ENCODE measurements at places on chromosomes 2 and 18.

GRCh38 chr2:72603481-72603880, 222.4 kb downstream of the EXOC6B start:
- DNase-seq, result no peak

- DNase-seq, result no peak
Measured at GRCh38 chr18:76687304-76687962, 134.9 kb upstream of the ZNF236 start.

- DNase-seq, result no peak
Measured at GRCh38 chr18:519019-519879, 18.7 kb upstream of the COLEC12 start.

GRCh38 chr2:220847006-220847405, 725.1 kb downstream of the EPHA4 start:
- no peak for DNase-seq

- DNase-seq, result no peak
Measured at GRCh38 chr2:108974674-108975073, 14.3 kb downstream of the EDAR start.

- peak; percentile 14 for DNase-seq
Measured at GRCh38 chr2:235171550-235172031, 219.8 kb downstream of the SH3BP4 start.

- DNase-seq, result no peak
Measured at GRCh38 chr2:2269426-2269825, 61.6 kb downstream of the MYT1L start.

GRCh38 chr2:239130041-239130440, 270.8 kb downstream of the HDAC4 start:
- no peak for DNase-seq

- DNase-seq, result no peak
Measured at GRCh38 chr2:106124106-106124756, 69.9 kb downstream of the UXS1 start.

GRCh38 chr2:138948070-138948539, 167.9 kb upstream of the NXPH2 start:
- peak; percentile 89 for DNase-seq
